GM04504 (cell line): ENCODE measurements at places on chromosomes 12 and 14.

- no peak for DNase-seq
These were observed 40.7 kb downstream of the TPCN1 start for GRCh38 chr12:113261847-113262470.

GRCh38 chr12:67357376-67358125 lies 88.4 kb downstream of the CAND1 start:
- no peak for DNase-seq

DNA sequence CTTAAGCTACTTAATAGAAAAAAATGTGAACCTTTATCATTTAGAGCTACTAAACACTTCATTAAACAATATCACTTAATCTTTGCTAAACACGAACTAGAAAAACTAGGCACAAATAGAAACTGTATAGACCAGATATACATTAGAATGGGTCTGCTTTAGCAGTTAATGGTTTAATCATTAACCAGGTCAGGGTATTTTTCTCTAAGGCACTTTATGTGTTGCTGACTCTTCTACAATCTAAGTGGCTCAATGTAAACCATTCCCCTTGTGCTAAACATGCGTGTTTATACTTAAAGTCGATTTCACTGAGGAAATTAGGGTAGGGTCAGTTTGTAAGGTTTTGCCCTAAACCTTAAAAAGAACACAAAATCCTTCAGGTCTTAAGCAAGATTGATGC lies 29.7 kb downstream of the TMCC3 start:
- DNase-seq, result no peak

DNA sequence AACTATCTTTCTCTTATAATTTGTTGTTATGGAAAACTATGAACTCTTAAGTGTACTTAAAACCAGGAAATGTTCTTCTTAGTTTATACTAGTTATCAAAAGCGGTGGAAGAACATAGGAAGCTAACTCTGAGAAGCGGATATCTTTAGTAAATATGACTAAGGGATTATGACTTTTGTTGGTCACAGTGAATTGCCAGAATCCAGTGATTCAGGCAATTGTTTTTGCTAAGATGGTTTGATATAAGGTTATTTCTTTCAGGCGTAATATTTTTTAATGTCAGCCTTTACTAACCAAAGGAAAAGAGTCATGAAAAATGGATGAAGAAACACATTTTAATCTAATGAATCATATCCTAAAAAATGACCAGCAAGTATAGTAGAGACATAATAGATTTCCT lies 473.5 kb downstream of the FOXG1 start:
- peak; percentile 71 for DNase-seq

- no peak for DNase-seq
These were observed 207.1 kb downstream of the APAF1 start for GRCh38 chr12:98852181-98852580.

- no peak for DNase-seq
These were observed 75.1 kb downstream of the NRXN3 start for GRCh38 chr14:78245238-78245637.

- DNase-seq, result no peak
These were observed 621.2 kb upstream of the FBXO33 start for GRCh38 chr14:40053416-40053815.

DNA sequence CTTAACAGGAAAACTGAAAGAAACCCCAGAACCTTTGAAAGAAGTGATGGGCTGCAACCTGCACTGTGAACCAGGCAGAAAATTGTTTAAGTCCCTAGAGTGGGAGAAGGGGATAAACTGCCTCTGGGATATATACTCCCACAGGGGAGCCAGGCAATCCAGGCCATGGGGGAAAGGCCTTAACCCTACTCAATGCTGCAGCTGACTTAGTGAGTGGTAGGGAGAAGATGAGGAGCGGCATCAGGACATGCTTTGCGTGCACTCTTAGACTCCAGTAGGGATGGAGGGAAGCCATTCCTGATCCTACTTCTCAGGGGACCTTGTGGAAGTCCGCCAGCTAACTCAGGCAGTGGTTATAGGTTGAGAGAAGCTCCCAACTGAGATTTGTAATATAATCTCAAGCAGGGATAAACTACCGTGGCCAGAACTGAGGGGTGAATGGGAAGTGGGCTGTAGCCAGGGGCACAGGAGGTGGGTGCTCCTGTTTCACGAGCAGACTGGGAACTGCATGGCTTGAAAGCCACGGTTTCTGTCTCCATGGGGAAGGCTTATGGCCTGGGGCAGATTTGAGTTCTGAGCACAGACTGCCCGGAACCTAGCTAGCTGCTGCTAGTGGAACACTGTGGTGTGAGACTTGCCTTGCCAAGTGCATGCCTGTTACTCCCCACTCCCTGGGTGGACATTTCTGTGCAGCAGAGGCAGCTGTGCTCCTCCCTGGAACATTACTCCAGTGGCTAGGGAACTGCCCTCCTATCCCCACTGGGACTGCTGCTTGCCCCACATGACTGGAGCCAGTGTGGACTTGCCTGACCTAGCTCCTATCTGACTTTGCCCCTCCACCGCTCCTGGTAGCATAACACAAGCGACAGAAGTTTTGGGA lies 119.2 kb upstream of the SCAF11 start:
- no peak for DNase-seq

DNA sequence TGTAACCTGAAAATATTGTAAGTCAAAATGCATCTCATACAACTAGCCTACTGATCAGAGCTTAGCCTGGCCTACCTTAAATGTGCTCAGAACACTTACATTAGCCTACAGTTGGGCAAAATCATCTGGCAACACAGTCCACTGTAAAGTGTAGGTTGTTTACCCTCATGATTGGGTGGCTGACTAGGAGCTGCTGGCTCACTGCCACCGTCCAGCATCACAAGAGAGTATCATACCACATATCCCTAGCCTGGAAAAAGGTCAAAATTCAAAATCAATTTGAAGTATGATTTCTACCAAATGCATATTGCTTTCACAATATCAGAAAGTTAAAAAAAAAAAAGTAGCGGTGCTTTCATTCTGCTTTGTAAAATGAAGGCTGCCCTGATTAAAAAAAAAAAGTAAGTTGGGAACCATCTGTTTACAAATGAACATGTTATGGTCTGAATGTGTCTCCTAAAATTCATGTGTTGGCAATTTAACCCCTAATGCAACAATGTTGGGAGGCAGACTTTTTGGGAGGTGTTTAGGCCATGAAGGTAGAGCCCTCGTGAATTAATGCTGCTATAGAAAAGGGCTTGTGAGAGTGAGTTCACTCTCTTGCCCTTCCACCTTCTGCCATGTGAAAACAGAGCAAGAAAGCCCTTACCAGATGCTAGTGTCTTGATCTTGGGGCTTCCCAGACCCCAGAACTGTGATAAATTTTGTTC lies 211.8 kb downstream of the PPM1H start:
- DNase-seq, result no peak

- no peak for DNase-seq
These were observed 46.8 kb upstream of the MEG3 start for GRCh38 chr14:100778951-100779690.

GRCh38 chr12:119447126-119447525 lies 112.6 kb downstream of the CCDC60 start:
- no peak for DNase-seq

DNA sequence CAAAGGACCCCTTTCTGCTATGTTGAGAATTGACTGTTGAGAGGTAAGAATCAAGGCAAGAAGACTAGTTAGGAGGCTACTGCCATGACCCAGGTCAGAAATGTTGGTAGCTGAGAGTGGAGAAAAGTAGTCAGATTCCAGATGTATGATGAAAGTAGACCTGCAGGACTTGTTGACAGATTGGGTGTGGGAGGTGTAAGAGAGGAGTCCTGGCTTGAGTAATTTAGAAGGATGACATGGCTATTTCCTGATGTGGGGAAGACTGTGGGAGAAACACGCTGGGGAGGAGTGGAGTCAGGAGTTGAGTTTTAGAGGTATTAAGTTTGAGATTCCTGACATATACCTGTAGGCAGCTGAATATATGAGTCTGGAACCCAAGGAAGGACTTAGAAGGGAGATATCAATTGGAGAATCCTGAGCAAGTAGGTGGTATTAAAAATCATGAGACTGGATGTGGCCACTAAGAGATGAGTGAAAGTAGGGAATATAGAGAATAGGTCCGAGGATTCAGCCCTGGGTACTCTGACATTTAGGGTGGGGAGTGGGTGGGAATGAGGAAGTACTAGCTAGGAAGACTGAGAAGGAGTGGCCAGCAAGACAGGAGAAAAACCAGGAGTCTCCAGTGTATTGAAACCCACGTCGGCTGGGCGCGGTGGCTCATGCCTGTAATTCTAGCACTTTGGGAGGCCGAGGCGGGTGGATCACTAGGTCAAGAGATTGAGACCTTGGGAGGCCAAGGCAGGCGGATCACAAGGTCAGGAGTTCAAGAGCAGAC lies 12.6 kb upstream of the DDX47 start:
- DNase-seq, result no peak

DNA sequence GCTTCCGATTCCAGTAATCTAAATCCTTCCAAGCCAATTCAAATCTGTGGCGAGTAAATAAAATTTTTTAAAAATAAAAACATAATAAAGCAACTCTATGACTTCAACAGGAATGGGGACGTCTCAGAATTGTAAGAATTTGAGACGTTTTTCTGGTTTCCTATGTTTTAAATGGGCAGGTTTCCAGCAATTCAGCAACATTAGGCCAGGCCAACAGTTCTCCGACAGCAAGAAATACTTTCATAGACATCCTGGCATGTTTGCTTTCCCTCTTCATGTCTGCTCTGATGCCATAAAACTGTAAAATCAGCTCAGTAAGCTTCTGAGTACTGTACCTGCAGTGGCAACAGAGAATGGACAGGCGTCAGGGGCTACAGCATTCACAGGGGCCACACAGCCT lies 35.8 kb upstream of the DICER1 start:
- no peak for DNase-seq

DNA sequence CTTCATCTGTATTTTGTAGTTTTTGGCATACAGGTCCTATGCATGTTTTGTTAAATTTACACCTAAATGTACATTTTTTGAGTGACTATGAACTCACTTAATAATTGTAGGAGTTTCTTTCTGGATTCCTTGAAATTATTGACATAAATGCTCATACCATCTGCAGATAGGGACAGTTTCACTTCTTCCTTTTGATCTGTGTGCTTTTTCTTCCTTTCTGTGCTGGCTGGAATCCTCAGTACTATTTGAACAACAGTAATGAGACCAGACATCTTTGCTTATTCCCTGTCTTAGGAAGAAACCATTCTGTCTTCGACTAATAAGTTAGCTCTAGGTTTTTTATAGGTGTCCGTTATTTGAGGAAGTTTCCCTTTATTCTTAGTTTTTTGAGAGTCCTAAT lies 110.3 kb downstream of the ADGRD1 start:
- DNase-seq, result no peak

DNA sequence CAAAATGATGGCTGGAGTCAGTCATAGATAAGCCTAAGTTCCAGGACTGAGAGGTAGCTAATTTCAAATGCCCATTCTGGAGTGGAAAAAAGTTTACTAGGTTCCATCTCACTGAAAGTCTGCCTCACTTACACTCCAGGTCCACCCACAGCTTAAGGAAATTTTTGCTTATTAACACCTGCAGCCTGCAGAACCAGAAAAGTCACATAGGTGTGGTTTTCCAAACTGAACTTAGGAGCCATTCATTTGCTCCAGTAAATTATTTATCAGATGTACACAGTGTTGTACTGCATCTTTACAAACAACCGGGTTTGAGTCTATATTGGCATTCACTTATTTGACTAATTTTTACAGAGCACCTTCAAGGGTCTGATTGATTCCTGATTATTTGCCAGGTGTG lies 157.4 kb upstream of the ARID2 start:
- no peak for DNase-seq

GRCh38 chr14:60214003-60214402 lies 35.0 kb upstream of the PPM1A start:
- no peak for DNase-seq

DNA sequence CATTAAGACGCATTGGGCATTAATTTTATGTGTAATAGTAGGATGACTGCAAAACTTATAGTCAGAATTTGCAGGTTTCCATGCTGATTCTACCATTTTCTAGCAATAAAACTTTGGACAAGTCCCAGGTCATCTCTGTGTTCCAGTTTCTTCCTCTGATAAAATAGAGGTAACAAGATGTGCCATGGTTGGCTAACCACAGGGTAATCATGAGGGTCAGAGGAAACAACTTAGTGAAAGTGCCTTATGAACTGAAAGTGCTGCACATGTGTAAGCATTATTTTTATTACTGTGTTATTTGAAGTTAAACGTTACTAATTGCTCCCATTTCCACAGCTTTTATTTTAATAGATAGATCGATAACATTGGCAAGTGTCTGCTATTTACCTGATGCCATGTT lies 21.1 kb downstream of the SMCO2 start:
- no peak for DNase-seq

GRCh38 chr12:9706086-9706685 lies 26.7 kb downstream of the CLECL1 start:
- no peak for DNase-seq

DNA sequence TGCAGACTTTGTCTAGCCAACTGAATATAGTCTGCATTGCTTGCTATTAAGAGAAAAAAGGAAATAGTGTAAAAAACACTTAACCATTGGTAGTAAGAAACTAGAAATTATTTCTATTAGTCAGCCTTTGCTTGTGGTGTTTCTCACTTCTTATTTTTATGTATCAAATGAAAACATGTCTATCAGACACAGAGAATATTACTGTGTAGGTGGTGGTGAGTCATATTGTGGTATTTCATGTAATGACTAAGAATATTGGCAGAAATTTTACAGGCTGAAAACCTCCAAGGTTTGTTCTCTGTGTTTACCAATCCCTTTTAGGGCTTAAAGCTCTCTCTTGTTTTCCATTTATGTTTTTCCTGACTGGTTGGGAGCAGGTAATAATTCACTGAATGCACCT lies 87.2 kb downstream of the DAAM1 start:
- DNase-seq, result peak; percentile 70

- peak; percentile 98 for DNase-seq
These were observed 107.5 kb upstream of the ATF7IP start for GRCh38 chr12:14257734-14258574.

GRCh38 chr14:81062816-81063215 lies 107.4 kb downstream of the TSHR start:
- no peak for DNase-seq

GRCh38 chr12:114476159-114476558 lies 70.2 kb upstream of the TBX5 start:
- no peak for DNase-seq

DNA sequence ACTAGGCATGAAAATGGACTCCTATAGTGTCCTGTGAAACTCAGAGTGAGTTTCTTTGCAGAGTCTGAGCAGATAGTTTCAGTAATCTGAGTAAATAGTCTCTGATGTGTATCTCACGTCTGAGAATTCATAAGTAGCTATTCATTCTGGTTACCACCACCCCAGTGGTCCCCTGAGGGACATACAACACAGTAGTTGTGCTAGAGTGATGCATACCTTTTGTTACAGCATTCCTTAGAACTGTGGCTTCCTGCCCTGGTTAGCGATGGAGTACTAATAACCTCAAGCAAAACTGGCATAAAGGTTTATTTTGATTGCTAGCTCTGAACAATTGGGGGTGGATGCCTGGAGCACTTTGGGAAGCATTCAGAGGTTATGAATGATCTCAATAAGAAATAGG lies 114.7 kb downstream of the DAAM1 start:
- no peak for DNase-seq
